ENCODE measurements at places on chromosomes 6 and 20.

GRCh38 chr6:39214846-39215639, 14.2 kb downstream of the KCNK5 start:
- DNase-seq = no peak

- DNase-seq = no peak
Measured at GRCh38 chr20:15848995-15849610, 724.1 kb downstream of the KIF16B start.

GRCh38 chr20:60480950-60481742, 522.9 kb downstream of the CDH26 start:
- DNase-seq = no peak

DNA sequence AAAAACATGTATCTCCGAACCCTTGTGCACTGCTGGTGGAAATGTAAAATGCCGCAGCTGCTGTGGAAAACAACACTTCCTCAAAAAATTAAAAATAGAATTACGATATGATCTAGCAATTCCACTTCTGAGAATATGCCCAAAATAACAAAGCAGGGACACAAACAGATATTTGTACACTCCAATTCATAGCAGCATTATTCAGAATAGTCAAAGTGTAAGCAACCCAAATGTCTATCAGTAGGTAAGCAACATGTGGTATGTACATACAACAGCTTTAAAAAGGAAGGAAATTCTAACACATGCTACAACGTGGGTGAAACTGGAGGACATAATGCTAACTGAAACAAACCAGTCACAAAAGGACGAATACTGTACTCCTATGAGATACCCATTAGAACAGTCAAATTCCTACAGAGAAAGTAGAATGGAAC, 5.7 kb upstream of the RAB5IF start:
- no peak for DNase-seq

- peak; percentile 86 for DNase-seq
Measured at GRCh38 chr20:34083137-34083536, 28.9 kb downstream of the EIF2S2 start.

- no peak for DNase-seq
Measured at GRCh38 chr6:146286961-146287360, 256.7 kb upstream of the RAB32 start.

GRCh38 chr20:37144856-37145404, 34.2 kb upstream of the RPN2 start:
- DNase-seq = no peak

DNA sequence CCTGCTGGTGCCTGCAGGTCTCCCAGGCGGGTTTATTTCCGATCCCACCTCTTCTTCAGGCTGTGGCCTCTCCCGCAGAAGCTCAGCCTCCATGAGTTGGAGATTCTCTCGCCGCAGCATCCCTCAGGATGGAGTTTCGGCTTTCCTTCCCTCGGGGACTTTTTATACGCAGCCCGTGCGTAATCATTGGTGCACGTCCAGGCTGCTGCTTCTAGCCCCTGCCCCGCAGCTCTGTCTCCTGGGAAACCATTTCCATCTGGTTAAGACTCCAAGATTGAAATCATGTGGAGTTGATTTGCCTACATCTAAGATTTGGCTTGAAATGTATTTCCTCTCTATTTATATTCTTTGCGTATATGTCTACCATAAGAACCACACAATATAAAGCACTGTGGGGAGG, 46.7 kb upstream of the CARMIL1 start:
- DNase-seq = no peak

- DNase-seq = no peak
Measured at GRCh38 chr20:57744206-57744605, 34.4 kb upstream of the PMEPA1 start.

GRCh38 chr20:61057443-61058121, 194.5 kb upstream of the CDH4 start:
- DNase-seq = peak; percentile 62

DNA sequence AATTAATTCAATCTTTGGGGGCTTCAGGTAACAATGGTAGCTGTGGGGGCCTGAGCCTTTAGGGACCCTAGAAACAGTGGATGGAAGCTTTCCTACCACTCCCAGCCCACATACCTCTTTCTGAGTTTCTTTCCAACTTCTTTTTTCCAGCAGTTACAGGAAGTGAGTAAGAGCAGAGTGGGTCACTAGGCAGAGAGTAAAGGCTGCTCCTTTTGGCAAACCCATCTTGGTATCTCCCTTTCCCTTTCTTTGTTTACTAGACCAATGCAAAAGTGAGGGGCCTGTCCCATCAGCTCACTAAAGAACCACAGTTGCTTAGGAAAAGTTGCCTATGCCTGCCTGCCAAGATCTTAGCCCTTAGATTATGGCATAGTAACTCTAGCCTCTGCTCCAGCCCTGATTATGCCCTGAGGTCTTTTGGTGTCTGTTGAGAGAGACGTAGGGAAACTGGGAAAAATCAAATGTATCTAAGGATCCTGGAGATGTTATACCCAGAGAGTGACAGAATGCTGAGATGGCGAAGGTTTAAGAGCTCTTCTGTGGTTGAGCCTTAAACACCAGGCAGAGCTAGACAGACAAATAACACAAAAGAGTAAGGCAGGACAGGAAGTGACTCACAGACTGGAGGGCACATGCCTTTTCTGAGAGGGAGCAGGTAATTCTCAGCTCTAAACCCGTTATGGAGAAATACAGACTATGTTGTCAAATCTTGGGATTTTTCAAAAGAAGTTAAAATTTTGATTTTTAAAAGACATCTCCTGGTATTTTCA, 31.3 kb downstream of the TRMT6 start:
- DNase-seq = no peak

GRCh38 chr20:53736757-53737395, 143.2 kb upstream of the ZNF217 start:
- DNase-seq = no peak

DNA sequence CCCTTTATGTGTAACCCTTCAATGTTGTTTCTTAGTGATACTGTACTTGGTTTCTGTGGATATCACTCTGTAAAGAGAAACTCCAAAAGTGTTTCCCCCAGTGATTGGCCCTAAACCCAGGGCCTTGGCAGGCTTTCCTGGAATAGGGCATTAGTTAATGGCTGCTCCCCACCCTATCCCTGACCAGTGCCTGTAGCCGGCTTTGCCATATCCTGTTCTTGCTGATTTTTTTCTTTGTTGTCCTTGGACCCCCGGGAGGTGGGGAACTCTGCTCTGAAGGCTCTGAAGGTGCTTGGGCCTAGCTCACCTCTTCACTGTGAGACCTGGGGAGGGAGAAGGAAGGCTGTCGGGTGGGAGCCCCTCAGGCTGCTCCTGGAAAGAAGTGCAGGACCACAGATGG, 120.1 kb downstream of the TCP11 start:
- DNase-seq = no peak

DNA sequence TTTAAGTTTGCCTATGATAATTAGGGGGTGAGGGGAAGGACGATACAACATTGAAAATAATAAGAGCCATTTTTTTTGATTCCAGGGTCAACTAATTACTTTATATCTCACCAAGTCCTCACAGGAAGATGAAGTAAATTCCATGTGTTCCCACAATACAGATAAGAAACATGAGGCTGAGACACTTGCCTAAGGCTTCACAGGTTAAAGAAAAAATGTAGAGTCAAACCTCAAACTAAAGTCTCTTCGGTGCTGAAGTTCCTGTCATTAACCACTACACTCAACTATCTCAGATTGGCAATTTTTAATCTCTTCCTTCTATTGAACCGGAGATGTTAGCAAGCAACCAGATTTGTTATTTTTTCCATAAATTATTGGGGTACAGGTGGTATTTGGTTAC, 33.0 kb downstream of the MRAP2 start:
- no peak for DNase-seq

GRCh38 chr6:144564202-144564601, 279.1 kb downstream of the UTRN start:
- DNase-seq = no peak

DNA sequence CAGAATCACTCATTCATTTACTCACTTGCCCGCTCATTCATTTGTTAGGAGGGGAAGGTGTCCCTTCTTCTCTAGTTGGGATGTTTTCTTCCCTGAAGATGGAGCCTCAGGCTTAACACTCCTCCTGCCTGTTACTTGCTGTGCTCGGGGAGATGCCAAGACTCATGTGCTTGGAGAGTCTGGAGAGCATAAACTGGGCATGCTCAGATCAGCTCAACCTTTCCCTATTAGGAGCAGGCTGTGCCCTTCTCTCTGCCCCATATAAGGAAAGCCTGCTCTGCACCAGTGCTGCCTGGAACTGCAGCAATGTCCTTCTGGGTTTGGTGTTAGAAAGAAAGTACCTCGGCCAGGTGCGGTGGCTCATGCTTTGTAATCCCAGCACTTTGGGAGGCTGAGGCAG, 18.0 kb upstream of the UBE2V1 start:
- no peak for DNase-seq

- DNase-seq = no peak
Measured at GRCh38 chr6:127185437-127185995, 67.0 kb downstream of the RSPO3 start.

- no peak for DNase-seq
Measured at GRCh38 chr20:2576317-2576727, 39.9 kb downstream of the TMC2 start.

- DNase-seq = no peak
Measured at GRCh38 chr6:15213838-15214400, 31.9 kb upstream of the JARID2 start.

GRCh38 chr6:138196122-138196738, 22.1 kb downstream of the PBOV1 start:
- no peak for DNase-seq

- no peak for DNase-seq
Measured at GRCh38 chr6:32589596-32590449, at the start of gene HLA-DRB1. HLA-DRB1 (minus strand) TSS chr6:32589848; CDS start chr6:32589742, 106 bp downstream.

DNA sequence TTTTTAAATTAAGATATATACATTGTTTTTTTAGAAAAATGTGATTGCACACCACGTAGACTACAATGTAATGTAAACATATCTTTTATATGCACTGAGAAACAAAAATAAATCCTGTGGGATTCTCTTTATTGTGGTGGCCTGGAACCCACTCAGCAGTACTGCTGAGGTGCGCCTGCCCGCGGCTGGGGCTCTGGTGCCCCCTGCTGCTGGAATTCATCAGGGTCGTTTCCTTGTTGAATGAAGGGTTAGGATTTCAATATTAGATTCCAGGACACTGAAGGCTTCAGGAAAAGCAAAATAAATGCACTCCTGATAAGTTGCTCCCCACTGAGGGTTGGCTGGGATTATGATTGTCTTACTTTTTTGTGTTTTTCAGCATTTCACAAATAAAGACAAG, 175.8 kb upstream of the GGTLC1 start:
- DNase-seq = no peak

DNA sequence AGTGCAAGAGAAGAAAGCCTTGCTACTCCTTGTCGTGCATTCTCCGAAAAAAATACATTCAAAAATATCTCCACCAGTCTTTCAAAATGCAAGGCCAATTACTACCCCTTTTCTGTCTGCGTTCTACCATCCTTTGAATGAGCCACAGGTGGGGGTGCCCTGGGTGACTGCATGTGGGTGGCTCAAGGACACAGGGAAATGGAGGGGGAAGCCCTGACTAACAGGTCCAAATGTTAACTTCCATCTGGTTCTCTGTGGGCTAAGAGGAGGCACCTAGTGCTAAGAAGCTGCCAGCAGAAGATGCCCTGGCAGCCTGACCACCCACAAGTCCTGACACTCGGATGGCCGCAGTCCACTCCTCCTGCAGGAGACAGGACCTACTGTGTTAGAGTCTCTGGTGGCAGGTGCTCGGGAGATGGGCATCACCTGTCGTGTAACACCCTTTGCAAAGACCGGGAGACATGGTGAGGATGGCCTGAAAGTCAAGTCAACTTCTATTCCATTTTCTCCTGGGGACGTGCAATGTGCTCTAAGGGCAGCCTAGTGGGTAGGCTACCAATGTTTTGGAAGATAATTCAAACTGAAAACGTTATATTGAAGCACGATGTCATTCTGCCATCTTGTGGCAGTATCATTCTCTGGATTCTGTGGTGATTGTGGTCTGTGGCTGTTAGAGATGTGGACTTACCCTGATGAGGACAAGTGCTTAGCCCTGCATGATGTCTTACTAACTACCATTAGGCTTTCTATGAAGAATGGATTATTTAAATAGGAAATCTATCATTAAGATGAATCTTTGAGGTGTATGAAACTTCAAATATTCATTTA, 27.4 kb upstream of the IGF2R start:
- DNase-seq = no peak

DNA sequence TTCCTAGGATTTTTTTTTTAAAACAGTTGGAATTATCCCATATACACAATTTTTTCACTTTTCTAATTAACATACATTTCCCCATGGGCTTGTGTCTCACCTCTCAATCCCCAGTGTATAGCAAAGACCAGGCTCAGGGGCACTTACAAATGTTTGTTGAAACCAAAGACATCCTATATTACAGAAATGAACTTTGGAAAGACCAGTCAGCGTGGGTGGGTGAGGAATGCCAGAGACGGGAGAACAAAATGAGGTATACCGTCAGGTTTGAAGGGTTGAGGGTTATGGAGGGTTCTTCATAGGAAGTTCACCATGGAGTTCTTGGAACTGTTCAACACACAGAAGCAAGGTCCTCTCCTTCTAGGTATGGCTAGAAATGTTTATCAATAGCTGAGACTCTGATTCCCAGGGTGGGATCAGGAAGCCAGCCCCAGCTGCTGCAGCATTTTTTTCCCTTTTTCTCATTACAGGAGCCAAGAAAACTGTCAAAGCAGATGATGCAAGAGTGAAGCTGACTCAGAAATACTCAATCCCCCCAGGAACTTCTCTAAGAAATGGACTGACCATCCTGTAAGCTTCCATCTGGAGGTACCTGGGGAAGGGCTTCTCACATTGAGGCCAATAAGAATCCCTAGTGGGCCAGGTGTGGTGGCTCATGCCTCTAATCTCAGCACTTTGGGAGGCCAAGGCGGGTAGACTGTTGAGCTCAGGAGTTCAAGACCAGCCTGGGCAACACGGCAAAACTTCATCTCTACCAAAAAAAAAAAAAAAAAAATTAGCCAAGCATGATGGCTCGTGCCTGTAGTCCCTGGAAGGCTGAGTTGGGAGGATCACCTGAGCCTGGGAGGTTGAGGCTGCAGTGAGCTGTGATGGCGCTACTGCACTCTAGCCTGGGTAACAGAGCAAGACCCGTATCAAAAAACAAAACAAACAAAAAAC, 15.9 kb upstream of the TBC1D20 start:
- no peak for DNase-seq

- DNase-seq = no peak
Measured at GRCh38 chr6:72037006-72037405, 150.7 kb downstream of the RIMS1 start.

DNA sequence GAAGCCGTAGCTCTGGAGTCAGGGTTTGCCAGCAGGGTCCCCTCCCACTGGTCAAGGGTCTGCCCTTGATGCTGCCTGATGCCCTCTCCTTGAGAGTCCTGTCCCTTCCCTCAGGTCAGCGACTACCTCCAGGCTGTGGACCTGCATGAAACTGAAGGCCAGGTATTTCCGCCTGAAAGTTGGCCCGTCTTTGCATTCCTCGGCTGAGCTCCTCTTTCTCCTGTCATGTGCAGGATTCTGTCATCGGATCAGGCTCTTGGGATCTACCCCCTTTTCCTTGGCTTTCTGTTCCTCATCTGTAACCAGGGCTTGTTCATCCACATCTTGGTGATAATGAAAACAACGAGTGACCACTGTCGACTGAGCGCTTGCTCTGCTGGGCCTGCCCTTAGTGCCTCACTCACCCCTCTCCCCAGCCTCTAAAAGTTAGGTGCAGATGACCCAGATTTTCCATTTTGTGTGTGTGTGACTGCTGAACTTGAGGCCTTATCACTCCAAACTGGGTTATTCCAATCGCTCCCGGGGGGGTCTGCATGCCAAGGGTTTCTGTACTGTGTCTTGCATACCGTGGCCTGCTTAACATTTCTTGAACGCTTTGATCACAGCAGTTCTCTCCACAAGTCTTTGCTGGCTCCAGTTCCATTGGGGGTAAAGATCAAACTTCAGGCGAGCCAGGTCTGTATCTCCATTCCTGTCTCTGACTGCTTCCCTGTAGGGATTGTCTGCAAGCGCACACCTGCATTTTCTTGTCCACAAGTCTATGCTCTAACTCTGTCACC, 81.6 kb downstream of the DTD1 start:
- DNase-seq = no peak

All from coronary artery (tissue), 2 donors.